ENCODE measurements at places on chromosomes 12 and 14. TPM values are rescaled to one million over a fixed set of nuclear protein-coding genes. Genes with fewer than 3 reads are reported as not detected.

TIMM9 gene
- total RNA-seq: 57.2 TPM

KRT83 gene
- total RNA-seq: not detected

RAPGEF3 gene
- total RNA-seq: 4.2 TPM

DCAF5 gene
- 11.6 TPM for total RNA-seq

CRY1 gene
- total RNA-seq: 6.9 TPM

CRIP1 gene
- 16.0 TPM for total RNA-seq

CABP1 gene
- total RNA-seq: 0.14 TPM

KRT71 gene
- not detected for total RNA-seq

All from airway epithelial cell (primary cell).